ENCODE measurements at places on chromosomes 13 and 19.

- DNase-seq = no peak
These were observed 35.4 kb downstream of the DOCK9 start for GRCh38 chr13:98942485-98942884.

- DNase-seq = no peak
These were observed 4.7 kb upstream of the YJEFN3 start for GRCh38 chr19:19524053-19524452.

DNA sequence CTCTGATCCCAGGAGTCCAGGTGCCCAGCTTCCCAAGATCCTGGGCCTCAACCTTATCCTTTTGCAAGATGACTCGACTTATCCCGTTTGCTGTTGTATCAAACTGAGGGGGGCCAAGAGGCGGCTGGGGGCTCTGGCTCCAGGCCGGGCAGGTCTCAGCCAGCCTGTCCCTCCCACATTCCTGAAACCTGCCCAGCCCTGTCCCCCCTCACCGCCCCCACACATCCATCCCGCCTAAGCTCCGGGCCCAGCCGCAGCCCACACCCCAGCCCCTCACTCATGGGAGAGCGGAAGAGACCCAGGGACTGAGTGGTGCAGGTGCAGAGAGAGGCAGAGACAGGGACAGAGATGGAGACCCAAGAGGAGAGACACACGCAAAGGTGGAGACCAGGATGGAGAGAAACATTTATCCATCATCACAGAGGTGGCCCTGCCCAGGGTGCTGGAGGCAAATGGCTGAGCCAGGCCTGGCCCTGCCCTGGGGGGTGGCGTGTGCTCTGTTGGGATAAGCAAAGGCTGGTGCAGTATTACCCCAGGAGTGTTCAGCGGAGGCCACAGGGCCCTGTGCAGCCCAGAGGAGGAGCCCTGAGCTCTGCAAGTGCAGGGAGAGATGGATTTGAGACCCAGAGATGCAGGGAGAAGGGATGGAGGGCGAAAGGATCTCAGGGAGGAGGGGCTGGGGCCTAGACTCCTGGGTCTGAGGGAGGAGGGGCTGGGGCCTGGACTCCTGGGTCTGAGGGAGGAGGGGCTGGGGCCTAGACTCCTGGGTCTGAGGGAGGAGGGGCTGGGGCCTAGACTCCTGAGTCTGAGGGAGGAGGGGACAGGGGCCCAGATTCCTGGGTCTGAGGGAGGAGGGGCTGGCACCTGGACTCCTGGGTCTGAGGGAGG lies 1.6 kb downstream of the BCAM start:
- DNase-seq = no peak

GRCh38 chr19:31346184-31347059 lies 2.8 kb downstream of the TSHZ3 start:
- no peak for DNase-seq

- DNase-seq = no peak
These were observed 6.1 kb downstream of the CRB3 start for GRCh38 chr19:6470173-6470572.

GRCh38 chr19:1409204-1410005 lies 2.0 kb downstream of the DAZAP1 start:
- DNase-seq = no peak

DNA sequence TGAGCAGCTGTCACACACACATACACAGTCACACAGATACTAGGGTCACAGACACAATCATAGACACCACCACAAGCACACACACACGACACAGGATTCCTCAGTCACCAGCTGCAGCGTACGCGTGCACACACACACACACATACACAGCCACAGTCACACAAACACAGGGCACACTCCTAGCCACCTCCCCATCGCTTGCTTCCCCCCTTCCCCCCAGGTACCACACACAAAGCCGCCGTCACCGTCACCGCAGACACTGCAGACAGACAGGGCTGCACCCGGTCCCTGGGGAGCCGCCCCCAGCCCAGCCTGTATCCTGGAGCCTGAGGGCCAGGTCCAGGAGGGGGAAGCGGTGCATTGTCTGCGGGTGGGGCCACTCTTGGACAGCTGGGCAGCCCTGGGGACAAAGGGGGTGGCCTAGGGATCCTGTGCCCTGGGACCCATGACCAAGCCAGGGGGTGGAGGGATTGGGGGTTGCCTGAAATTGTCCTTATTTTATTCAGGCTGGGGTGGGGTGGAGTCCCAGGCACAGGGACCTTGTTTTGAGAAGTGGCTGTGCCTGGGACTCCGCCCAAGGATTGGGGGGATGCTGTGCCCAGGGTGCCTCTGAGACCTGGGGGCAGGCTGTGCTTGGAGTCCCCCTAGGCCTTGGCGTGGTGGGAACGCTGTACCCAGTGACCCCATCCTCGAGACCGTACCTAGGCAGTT lies 957 bp downstream of the NUMBL start:
- no peak for DNase-seq

GRCh38 chr19:19737559-19738332 lies 4.8 kb upstream of the ZNF14 start:
- DNase-seq = no peak

- no peak for DNase-seq
These were observed 27.5 kb upstream of the SIGLEC11 start for GRCh38 chr19:49988433-49988832.

DNA sequence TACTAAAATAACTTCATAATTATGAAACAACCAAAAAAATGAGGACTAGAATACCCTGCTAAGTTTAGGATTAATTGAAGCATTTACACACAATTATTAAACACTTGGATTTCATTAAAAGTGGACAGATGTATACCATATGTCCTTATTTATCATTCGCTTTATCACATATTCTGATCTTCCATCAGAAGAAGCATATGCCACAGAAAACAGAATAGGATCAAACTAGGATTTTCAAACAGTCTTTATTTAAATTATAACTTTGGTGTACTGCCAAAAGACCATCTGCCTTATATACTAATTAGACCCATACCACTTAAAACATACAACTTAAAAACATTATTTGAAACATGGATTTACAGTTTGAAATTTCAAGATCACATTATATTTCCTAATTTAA lies 727.1 kb upstream of the KLHL1 start:
- no peak for DNase-seq

GRCh38 chr19:6476155-6476895 lies 5.3 kb downstream of the DENND1C start:
- no peak for DNase-seq

DNA sequence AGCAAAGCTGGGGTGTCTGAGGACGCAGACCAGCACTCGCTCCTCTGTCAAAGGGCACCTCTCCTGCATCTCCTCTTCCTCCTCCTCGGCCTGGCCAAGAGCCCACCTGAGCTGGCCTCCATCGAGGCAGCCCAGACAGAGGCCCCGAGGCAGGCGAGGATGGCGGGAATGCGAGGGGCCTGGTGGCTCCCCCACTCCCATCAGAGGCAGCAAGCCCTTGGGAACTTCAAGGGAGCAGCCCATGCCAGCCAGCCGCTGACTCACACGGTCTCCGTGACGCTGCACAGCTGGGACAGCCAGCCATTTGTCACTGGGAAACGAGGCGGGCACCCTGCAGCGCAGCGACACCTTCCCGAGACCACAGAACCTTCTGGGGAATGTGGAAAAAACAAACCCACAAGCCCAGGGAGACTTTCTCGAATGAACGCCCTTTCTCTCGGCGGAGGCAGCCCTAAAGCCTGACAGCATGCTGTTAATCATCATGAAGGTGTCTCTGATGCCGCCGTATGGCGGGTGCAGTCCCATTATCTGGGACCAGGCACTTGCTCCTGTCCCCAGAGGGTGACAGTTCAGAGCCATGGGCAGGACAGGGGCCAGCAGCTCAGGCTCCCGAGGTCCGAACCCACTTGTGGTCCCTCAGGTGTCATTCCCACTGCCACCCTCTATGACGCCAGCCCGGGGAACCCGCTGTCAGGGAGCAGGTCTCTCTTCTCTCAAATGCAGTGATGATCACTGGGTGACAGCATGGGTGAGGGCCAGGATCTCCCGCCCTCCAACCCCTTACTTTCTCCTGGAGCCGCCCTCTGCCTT lies 53.0 kb downstream of the PEPD start:
- no peak for DNase-seq

DNA sequence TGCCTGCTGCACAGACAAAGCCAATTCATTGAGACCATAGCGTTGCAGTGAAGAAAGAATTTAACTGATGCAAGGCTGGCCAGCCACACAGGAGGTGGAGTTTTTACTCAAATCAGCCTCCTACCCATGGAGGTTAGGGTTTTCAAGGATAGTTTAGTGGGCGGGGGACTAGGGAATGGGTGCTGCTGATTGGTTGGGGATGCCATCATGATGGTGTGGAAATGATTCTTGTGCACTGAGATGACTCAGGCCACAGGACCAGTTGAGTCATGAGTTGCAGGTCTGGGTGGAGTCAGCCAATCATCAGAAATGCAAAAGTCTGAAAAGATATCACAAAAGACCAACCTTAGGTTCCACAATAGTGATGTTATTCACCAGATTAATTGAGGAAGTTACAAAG lies 359.6 kb downstream of the FOXO1 start:
- peak; percentile 19 for DNase-seq

DNA sequence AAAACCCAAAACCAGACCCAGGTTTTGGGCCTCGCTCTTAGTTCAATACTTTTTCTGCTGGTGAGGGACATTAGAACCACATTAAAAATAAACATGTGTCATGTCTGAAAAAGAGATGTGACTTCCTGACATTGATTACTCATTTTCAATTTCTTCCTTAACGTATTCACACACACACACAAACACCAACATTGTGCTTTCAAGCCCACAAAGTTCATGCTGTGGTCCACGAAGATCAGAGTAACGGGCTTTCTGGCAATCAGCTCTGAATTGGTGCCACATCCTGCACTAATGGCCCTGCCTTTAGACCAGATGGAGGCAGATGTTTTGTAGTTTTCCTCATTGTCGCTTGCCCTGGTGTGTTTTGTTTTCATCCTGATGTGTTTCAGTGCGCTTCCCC lies 47.9 kb upstream of the POMP start:
- no peak for DNase-seq

- DNase-seq = no peak
These were observed 79.7 kb downstream of the LMO7 start for GRCh38 chr13:75715601-75716523.
